ENCODE measurements at places on chromosomes 11 and 22.

GRCh38 chr11:369336-370018 is at the start of gene B4GALNT4:
B4GALNT4 (plus strand) TSS chr11:369499; CDS start chr11:369804, 305 bp downstream.
- DNase-seq = no peak

- DNase-seq = no peak
Measured at GRCh38 chr11:128105950-128106349, 481.4 kb downstream of the ETS1 start.

DNA sequence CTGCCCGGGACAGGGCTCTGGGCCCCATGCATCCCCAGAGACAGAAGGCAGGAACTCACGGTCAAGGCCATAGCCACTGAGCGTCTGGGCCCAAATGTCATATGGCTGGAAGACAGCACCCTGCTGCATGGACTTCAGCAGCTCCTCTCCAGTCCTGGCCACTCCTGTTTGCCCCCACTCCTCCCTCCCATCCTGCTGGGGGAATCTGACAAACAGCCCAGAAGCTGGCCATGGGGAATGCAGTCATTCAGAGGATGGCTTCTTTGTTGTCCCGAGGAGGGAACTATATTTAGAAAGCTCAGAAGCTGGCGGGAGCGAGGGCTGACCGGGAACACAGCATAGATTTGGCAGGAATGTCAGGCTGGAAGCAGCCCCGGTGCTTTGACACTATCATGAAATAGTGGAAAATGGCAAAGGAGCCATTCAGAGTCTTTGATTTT is 35.0 kb downstream of the DKK3 start:
- no peak for DNase-seq

DNA sequence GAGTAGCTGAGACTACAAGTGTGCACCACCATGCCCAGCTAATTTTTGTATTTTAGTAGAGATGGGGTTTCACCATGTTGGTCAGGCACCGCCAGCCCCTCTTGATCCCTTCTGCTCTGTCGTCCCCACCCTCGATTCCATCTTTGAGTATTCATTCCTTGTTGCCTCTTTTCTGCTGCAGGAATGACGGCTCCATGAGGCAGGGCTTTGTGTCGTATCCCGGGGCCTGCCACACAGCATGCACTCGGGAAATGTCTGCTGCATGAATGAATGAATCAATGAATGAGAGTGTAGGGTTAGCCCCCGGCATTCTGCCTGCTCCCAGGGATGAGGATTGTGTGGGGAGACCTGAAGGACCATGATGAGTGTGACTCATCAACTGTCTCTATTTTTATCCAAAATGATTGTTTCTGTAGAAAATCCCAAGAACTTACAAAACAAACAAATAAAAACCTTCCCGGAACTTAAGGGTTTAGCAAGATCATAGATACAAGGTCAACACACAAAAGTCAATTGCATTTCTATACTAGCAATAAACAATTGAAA is 54.6 kb upstream of the SLC22A12 start:
- DNase-seq = no peak

DNA sequence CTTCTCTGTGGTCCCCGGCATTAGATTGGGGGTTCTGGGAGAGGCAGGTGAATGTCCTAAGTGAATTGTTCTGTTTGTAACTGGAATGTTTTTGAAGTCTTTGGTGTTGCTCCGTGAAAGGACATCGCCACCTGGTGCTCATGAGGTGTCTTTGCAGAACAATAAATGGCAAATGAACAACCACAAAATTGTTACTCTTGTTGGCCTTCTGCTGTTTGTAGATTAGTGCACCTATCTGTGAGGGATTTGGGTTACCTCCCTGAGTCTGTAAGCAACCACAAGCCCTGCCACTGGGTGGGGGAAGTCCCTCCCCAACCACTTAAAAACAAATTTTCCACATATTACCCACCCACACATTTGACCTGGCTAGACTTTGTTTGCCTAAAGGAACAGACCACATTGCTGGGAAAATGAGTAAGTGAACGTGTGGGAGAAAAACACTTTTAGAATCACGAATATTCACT is 4.7 kb downstream of the MPEG1 start:
- DNase-seq = no peak

DNA sequence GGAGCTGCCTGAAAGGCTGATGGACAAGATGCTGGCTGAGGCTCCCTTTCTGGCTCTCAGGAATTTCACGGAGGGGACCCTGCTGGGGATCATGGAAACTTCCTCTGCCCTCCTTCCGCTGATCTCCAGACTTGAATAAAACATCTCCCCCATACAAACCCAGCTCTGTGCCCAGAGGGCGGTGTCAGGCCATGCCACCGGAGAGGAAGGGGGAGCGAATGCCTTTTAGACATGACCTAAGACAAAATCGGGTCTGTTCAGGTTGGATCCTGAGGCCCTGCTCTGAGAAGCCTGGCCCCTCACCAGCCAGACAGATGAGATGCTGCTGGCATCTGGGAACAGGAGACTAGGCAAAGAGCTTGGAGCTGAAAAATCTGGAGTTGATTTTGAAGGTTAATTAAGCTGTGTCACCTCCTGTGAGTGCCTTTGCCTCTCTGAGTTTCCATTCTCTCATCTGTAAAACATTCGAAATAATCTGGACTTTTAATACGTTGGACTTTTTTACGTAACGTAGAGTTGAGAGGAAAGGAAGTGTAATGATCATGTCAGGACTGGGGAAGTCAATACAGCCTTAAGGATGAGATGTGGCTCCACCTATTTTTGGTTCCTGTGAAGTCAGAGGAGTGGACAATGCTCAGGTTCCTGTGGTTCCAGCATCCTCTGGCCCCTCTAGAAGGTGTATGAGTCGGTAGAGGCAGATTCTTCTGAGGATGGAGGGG is 163.6 kb downstream of the ST3GAL4 start:
- DNase-seq = no peak

- no peak for DNase-seq
Measured at GRCh38 chr11:26112264-26112663, 219.7 kb upstream of the ANO3 start.

DNA sequence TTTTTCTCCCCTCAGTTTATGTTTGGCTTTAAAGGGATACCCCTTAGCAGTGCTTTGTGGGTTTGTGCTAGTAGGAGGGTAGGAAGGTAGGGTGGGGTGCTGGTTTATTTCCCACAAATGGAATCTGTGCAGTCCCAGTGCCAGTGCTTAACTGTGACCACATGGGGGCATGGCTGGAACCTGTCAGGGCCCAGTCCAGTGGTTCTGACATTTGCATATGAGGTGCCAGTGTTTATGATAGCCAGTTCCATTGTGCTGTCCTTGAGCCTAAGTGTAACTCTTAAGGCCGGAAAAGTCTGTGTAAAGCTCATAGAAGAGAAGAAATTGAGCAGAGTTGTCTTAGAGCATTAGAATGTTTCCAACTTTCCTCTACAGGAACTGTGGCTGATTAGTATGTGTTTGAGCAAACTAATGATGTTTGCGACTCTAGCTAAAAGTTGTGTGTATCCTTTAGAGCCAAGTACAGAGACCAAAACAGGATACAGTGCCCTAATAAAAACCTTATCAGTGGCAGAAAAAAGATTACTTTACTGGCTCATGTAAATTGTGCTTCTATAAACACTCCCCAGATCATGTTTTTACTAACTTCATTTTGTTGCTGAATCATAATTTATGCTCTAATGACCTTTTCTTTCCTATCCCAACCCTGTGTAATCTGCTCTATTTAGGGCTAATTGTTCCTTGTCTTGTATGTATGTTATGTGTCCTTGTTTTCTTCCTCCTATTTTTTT is 38.1 kb downstream of the DIXDC1 start:
- no peak for DNase-seq

DNA sequence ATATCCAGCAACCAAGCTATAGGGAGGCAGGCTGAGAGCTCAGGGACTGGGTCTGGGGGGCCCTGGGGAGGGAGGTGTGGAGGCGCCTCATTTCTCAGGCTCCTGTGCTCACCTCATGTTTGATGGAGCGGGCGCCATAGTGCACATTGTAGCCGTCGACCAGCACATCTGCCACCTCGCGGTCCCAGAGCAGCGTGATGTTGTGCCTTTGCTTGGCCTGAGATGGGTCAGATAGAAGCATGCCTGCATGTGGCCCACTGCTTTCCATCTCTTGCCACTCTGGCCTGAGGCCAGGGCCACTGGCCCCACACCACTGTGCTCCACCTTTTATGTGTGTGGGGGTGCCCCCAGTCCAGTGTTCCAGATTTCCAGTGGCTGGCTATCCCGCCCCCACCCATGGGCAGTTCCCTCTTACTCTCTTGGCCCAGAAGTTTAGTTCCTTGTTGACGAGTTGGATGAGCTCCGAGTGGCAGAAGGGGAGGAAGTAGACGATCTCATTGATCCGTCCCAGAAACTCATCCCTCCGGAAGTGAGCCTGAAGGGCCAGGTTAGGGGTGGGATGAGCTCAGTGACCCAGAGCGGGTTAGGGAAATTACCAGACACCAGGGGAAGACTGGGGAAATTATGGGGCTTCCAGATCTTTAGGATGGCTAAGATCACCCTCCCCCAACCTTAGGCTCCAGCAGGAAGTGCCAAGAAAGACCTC is 50.1 kb upstream of the PHOX2A start:
- no peak for DNase-seq

DNA sequence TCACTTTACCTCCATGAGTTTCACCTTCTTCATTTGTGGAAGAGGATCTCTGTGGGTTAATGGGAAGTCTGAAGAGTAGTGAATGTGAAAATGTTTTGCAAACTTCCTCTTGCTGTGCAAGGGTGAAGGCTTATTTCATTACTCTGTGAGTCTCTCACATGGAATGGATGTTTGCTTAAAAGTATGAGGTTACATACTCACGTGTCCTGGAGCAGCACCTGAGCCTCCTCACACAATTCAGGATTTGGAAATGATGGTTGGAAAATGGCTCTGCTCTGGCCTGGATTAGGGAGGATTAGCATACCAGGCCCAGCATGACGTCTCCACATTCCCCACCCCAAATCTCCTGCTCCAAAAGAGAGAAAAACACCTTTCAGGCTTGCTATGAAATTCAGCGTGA is 4.8 kb downstream of the GRAMD1B start:
- DNase-seq = no peak

- DNase-seq = no peak
Measured at GRCh38 chr11:95795627-95796295, 5.5 kb downstream of the CEP57 start.

GRCh38 chr11:80593648-80594374 is 1153.0 kb upstream of the TENM4 start:
- no peak for DNase-seq

GRCh38 chr11:12285106-12285505 is 92.3 kb upstream of the PARVA start:
- DNase-seq = no peak

DNA sequence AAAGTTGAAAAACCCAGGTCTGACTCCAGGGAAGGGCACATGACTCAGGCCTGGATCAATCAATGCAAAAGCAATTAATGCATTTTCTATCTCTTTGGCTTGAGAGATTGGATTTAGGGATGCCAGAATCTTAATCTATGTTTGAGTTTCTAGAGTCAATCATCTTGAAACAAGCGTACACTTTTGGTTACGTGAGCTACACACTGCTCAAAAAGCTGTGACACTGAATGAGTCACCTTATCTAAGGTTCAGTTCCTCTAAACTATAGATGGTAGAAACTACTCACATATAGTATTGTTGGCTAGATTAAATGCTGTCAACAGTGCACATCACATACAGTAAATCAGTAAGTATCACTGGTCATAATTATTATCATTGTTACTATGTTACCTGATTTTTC is 24.2 kb downstream of the MRE11 start:
- no peak for DNase-seq

DNA sequence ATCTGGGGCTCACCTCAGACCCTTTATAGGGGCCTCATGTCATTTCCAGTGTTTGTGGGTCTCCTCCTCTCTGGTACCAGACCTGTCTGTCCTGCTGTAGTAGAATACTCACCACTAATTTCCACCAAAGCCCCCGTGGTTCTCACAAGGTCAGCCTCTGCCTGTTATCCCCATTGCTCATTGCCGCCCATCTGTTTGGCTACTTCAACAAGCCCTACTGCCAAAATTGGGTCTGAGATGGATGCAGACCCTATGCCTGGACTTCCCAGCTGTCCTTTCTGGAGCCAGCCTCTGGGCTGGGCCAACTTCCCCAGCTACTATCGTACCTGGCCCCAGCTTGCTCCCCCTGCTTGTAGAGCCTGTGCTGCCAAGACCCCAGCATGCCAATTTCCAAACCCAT is 152.1 kb upstream of the ISX start:
- DNase-seq = no peak

- no peak for DNase-seq
Measured at GRCh38 chr11:69969890-69970784, 108.0 kb upstream of the ANO1 start.

DNA sequence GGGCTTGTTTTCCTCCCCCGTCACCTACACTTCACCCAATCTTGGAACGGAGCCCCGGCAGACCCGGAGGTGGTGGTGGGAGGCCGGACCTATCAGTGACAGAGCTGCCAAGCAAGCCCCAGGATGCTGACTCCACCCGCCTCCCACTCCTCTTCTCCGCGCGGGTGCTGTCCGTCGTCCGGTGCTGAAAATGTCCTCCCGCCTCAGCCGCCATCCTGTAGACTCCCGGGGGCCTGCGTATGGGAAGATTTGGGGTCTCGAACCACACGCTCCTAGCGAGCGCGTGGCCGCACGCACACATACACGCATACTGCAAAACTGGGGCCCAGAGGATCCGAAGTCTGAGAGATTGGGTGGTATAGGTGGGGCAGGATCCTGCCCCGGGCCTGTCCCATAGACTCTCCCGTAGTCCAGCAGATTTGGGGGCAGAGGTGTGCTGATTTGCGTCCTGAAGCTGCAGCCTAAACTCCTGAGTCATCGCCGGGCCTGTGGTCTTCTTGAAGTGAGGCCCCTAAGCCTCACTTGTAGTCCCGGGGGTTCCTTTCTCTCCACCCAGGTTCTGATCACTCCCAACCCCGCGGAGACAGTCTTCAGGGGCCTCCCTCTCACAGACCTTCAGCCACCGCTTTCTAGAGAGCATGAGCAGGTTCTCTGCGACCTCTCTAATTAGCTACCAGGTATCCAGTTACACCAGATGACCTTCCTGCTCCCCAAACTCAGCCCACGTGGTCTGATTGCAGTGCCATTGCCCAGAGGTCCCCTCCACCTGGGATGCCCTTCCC is 796 bp upstream of the YIF1A start:
- DNase-seq = no peak

- no peak for DNase-seq
Measured at GRCh38 chr11:121592708-121593107, 139.9 kb upstream of the SORL1-AS1 start.

All from SK-N-MC (cell line).